ENCODE measurements at places on chromosomes 13 and 19.
A peak's percentile ranks its signal among the peaks of the same experiment; 100 is the strongest.

DNA sequence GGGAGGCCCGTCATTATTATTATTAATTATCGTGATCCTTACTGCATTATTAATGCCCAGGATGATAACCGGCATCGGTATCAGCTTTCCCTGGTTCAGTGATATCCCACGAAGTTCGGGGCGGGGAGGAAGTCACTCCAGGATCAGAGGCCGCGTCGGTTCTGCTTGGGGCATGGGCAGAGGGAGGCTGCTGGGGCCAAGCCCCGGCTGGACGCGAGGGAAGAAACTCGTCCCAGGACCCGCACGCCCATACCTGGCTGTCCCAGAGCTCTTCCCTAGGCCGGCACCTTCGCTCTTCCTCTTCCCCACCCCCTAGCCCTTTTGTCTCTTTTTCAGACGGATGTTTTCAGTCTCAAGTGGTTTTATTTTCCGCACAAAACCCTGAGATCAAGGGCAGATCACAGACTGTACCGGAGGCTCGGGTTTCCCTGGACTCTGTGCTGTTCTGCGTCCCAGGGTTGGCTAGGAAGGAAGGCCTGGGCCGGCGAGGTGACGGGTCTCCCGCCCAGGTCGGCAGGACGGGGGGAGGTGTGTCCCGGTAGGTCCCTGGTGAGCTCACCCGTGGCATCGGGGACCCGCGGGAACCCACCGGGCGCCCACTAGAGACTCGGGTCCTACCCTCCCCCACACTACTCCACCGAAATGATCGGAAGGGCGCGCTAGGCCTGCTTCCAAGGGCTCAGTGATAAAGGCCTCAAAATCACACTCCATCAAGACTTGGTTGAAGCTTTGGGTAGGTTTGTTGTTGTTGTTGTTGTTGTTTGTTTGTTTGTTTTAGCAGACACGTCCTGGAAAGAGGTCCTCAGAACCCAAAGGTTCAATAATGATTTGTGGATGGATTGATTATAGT, 7.9 kb downstream of the ZIC2 start:
- DNase-seq, result no peak

DNA sequence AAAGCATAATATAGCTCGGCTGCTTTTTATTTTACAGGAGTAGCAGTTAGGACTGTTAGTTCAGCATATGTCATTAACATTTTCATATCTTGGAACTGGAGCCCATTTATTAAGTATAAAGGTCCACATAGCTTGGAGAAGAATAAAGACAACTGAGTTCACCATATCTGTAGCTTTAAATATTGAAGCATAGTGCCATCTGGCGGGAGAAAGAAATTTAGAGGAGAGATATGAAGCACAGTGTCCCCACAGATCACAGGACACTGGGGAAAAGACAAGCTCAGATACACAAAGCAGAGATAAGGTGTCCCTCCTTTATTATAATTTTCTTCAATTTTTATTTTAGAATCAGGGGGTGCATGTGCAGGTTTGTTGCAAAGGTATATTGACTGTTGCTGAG, 104.7 kb upstream of the FREM2 start:
- DNase-seq, result no peak

DNA sequence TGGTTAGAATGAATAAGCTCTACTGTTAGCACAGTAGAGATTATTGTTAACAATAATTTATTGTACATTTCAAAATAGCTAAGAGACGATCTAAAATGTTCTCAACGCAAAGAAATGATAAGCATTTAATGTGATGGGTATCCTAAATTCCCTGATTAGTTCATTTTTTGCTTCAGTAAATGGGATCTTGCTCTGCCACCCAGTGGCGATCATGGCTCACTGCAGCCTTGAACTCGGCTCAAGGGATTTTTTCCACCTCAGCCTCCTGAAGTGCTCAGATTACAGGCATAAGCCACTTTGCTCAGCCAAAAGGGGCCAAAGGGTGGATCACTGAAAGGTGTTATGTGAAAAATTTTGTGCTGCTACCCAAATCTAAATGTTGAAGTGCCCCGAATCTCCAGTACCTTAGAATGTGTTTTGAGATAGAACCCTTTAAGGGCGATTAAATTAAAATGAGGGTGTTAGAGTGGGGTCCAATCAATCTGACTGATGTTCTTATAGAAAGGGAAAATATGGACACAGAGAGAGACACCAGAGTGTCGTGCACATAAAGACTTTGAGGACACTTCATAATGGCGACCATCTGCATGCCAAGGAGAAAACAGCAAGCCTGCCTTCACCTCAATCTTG, 31.5 kb upstream of the ZNF766 start:
- peak; percentile 27 for DNase-seq

- DNase-seq, result no peak
Measured at GRCh38 chr13:51793570-51794271, 10.2 kb downstream of the DHRS12 start.

DNA sequence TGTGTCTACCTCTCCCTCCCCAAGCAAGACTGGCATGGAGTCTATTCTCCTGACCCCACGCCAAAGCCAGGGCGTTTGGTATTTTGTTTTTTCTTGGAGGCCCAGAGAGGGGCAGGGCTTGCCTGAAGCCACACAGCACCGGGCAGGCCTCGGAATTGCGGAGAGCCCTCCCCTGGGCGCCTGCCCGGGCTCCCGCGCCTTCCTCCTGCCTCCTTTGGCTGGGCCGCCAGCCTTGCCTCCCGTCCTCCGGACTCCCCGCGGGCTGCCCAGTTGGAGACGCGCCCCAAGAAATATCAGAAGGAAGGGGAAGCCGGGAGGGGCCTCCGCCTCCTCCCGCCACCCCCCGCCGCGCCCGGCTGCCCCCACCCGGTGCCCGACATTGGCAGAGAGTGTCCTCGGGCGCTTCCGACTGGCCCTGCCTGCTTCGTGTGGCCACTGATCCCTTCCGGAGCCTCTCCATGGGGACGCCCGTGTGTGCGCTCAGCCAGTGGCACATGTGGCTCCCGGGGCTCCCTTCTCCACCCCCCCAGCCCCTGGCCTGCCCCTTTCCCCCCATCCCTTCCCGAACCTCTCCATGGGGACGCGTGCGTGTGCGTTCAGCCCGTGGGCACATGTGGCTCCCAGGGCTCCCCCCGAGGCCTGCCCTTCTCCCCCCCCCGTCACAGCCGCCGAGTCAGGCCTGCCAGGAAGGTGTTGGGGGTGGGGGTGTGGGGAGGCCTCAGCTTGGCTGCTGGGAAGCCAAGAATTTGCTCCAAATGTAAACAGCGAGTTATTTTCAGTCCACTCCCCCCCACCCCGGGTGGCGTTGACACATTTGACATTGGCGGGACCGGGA, 37.3 kb downstream of the NFIC start:
- peak; percentile 97 for DNase-seq

- DNase-seq, result peak; percentile 50
Measured at GRCh38 chr19:46697204-46697960, 19.5 kb downstream of the PRKD2 start.

- DNase-seq, result no peak
Measured at GRCh38 chr19:29060813-29061364, 152.1 kb downstream of the UQCRFS1 start.

GRCh38 chr13:73661687-73662425, 472.3 kb downstream of the KLF12 start:
- no peak for DNase-seq

GRCh38 chr19:345320-345879, 804 bp upstream of the MIER2 start:
- DNase-seq, result no peak

- DNase-seq, result no peak
Measured at GRCh38 chr13:50170447-50171037, 155.3 kb downstream of the KCNRG start.

GRCh38 chr13:110106726-110107125, 200.2 kb downstream of the COL4A1 start:
- peak; percentile 22 for DNase-seq

- no peak for DNase-seq
Measured at GRCh38 chr13:97574926-97575325, 141.0 kb downstream of the RAP2A start.

DNA sequence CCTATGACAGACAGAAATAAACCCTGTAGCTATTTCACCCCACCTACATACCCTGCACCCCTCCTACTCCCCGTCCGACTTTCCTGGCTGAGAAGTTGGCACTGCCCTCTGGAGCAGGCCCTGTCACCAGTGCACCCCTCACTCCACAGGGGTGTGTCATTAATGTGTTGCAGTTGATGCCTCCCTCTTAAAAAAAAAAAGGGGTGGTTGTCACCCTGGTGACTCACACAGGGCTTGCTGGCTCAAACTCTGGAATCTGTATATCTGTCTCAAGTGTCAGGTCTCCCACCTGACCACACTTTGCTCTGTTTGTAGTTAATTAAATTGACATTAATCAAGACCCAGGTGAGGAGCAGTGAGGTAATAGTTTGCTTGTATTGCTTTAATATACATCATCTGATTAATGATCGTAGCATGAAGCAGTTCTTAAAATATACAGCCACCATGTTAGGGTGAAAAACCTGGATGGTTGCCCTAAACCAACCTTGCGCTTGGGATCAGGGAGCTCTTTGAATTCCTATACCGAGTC, 2.0 kb upstream of the GATAD2A start:
- DNase-seq, result no peak

DNA sequence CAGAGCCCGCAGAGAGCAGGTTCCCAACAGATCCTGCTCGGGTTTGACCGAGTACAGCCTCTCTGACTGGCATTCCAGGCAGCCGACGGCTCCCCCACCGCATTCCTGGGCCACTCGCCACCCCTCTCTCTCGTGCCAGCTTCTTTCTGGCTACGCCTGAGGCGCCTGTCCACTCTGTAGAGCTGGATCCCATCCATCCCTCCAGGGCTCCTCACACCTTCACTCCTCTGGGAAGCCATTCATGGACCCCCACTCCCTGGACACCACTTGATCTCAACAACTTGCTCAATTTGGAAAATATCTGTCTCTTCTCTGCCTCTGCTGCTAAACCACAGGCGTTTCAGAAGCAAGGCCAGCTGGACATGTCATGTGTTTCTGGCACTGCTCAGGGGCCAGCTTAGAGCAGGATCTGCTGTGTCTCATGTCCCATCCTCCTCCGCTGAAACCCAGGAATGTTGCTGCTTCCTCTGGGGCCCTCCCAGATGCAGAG, 30.6 kb upstream of the ATP1A3 start:
- DNase-seq, result peak; percentile 14

DNA sequence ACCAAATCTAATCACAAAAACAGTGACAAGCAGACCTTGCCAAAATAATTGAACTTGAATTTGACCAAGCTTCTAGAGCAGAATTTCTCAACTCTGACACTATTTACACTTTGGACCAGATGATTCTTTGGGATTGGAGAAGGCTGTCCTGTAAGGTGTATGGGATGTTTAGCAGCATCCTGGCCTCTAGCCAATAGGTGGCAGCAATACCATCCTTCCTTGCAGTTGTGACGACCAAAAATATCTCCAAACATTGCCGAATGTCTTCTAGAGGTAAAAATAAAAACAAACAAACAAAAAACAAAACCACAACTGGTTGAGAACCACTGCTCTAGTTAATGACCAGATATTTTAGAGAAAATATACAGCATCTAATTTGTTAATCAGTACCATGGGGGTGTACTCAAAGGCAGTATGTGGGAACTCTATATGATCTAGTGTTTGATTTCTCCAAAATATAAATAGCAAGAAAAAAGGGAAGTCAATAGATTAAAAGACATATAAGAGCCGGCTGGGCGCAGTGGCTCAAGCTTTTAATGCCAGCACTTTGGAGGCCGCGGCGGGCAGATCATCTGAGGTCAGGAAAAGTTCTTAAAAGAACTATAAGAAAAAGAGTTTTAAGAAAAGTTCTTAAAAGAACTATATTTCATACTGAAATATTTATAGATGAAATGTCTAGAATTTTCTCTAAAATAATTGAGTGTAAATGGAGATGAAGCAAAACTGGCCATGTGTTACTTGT, 60.9 kb upstream of the ZNF527 start:
- no peak for DNase-seq

GRCh38 chr19:1172353-1173158, 1.5 kb downstream of the SBNO2 start:
- DNase-seq, result no peak

- DNase-seq, result no peak
Measured at GRCh38 chr13:109314101-109314500, 472.3 kb downstream of the IRS2 start.

- DNase-seq, result no peak
Measured at GRCh38 chr19:2494084-2494446, 18.1 kb downstream of the GADD45B start.

DNA sequence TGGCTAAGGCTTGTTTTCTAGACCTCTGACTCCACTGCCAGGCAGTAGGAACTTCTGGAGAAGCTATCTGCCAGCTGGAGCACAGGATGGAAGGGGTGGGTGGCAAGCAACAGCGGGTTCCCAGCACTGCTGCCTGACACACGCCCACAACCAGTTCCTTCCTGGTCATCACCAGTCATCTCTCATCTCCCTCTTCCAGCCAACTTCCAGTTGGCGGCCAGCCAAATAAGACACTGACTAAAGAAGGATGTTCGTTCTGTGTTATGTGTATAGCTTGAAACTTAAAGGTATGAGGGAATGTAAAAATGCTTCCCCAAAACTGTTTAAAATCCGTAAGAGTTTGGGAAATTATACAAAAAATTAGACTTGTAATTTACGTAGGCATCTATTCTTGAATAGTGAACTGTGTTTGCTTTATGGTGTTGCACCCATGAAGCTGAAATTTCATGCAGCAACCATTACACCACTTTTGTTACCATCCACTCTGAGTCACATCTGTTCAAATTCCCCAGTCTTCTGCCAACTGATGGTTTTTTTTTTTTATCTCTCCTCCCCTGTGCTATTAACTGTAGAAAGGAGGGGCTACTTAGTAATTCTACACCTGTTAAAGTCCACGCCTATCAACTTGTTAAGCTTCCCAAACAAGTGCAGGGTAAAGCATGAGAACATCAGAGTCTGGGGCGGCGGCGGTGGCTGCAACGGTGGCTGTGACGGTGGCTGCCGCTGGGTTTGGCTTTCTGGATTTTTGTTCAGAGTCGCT, 86.2 kb upstream of the FRY start:
- DNase-seq, result peak; percentile 75

DNA sequence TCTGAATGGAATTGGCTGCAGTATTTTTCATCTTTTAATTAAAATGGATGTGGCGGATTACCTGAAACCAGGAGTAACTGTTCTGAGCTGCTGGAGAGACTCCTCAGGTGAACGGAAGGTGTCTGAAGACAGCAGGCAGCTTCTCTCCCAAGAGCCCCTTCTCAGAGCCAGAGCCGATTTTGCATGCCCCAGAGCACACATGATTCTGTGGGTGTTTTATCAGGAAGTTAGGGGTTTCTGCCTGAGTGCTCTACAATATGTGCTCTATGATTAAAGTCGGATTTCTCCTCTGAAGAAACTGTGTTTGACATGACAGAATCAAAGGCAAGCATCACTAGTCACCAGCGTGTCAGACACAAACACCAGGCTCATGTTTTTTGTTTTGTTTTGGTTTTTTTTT, 60.7 kb upstream of the MCF2L start:
- DNase-seq, result no peak
